ENCODE measurements at places on chromosomes 13 and 19.

GRCh38 chr13:112953591-112954487, 15.2 kb upstream of the MCF2L start:
- no peak for DNase-seq

- no peak for DNase-seq
These were observed 2.7 kb upstream of the ACTN4 start for GRCh38 chr19:38644719-38645118.

DNA sequence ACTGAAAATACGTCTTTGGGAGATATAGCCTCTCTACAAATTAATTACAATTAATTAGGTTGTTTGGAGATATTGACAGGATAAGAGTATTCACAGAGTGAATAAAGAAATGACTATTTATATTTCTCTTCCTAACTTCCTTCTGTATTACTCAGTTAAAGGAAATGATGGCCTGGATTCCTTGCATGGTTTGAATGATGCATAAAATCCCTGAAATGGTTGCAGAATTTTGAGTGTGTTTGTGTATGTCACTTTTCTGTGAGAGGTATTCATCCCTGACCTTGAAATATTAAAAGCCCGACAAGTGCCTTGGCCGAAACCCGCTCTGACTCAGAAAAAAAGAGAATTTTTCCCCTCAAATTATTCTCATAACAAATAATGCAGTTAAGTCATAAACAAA, 90.0 kb downstream of the PDS5B start:
- DNase-seq = no peak

DNA sequence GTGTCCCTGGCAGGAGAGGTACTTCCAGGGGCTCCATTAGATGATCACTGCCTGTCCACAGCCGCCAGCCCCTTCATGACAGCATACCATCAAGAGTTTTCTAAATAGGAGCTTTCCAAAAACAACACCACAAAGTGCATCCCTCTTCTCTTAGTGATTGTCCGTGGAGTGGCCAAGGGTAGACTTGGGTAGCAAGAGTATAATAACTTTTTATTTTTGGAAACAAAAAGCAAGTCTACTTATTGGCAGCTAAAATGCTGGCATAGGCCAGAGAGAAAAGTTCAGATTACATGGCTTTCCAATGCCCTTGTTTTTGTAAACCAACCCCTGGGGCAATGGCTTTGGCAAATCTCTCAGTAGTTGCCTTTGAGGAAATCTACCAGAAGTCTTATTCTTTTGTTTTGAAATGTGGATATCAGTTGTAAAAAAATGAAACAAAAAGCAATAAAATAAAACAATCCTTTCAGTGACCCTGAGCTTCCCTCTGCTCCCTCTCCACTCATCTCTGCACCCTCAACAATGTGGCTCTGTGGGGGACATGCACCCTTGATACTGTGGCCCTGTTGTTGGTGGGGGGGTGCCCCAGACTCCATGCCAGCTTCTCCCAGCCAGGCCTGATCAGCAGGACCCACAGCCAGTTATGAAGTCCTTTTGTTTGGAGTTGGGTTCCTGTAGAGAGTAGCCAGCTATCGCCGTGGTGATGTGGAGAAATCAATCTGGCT, 294.1 kb downstream of the DLEU7 start:
- DNase-seq = no peak

DNA sequence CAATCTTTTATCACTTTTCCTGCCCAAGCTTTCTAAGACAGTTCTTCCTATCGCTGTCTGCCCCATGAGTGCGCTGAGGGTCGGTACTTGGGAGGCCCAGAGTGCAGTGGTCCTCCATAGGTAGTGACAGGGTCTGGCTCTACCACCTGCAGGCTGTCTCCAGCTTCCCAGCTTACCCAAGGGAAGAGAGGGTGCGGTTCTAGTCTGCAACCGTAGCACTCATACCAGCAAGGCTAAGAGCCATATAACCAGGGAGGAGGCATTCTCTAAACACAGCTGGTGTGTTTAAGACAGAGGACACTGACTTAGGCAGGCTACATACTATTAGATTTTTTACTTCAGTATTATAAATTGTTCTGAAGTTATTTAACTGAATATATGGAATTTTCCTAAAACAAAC, 8.2 kb downstream of the PROZ start:
- no peak for DNase-seq

- no peak for DNase-seq
These were observed 52.0 kb upstream of the GTF2F2 start for GRCh38 chr13:45068036-45069001.

DNA sequence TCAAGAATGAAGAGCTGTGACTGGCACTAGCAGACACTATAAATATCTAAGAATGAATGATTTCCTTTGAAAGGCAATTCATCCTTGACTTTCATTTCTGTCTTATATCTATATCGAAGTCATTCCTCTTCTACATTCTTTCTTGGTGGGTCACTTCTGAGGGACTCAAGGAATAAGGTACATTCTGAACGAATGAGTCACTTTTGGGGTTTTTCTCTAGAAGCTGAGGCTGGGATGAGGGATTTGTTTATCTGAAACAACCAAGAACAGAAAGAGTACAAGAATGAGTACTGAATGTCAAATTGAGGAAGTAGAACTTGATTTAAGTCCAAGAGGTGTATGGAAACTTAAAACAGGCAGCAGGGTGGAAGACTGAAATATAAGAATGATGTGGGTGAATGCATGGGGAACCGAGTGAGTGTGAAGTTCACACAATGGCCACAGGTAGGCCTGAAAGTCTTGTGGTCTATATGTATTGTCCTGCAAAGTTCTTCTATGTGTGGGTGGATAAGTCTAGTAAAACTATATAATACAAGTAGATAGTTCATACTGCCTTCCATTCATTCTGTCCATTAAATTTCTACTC, 343.9 kb downstream of the OXGR1 start:
- DNase-seq = no peak

DNA sequence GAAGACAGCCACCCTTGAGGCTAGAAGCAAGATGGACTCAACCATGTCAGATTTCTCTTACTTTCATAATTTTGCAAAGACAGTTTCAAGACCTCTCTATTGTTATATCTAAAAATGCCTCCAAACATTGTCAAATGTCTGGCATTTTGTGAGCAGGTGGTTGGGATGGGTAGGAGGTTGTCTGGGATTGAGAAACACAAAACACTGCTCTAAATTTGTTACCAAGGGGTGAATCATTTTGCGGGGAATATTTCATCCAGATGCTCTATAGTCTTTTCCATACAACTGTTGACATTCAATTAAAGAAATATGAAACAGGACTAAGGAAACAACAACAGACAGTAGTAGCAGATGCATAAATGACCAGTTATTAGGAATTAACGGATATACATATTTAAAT, 208.2 kb downstream of the ITGBL1 start:
- no peak for DNase-seq

- no peak for DNase-seq
These were observed 22.7 kb downstream of the VRK3 start for GRCh38 chr19:50002386-50002960.

Measured in occipital lobe (tissue), 3 donors.